ENCODE measurements at places on chromosomes 12 and 14. TPM values are rescaled to one million over a fixed set of nuclear protein-coding genes. Genes with fewer than 3 reads are reported as not detected.
A peak's percentile ranks its signal among the peaks of the same experiment; 100 is the strongest.

- peak; percentile 55 for DNase-seq
Measured at GRCh38 chr14:100486025-100486828, 101.0 kb downstream of the BEGAIN start.

GRCh38 chr12:45183246-45183645, 32.6 kb upstream of the ANO6 start:
- no peak for DNase-seq

The CDCA3 gene
- total RNA-seq: 1.7 TPM

- DNase-seq: no peak
Measured at GRCh38 chr12:26621932-26622331, 211.1 kb downstream of the ITPR2 start.

DNA sequence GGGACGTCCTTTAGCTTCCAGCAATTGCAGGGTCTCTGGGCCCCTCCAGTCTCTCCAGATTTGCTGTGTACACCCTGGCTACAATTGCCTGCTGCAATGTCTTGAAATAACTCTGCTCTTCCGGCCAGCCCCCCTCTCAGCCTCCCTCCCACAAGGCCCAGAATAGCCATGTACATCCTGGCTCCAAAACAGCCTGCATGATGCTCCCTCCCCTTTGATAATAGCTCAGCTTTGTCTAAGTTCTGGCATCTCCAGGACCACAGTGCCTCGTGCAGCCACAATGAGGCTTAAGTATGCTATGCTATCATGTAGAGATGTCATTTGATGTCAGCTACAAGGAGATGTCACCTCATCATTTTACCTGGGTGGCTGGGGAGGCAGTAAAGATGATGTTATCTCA, 74.6 kb downstream of the SRRM4 start:
- no peak for DNase-seq

The PRB2 gene
- total RNA-seq: not detected

- DNase-seq: no peak
Measured at GRCh38 chr14:50773632-50774541, 57.1 kb downstream of the NIN start.

DNA sequence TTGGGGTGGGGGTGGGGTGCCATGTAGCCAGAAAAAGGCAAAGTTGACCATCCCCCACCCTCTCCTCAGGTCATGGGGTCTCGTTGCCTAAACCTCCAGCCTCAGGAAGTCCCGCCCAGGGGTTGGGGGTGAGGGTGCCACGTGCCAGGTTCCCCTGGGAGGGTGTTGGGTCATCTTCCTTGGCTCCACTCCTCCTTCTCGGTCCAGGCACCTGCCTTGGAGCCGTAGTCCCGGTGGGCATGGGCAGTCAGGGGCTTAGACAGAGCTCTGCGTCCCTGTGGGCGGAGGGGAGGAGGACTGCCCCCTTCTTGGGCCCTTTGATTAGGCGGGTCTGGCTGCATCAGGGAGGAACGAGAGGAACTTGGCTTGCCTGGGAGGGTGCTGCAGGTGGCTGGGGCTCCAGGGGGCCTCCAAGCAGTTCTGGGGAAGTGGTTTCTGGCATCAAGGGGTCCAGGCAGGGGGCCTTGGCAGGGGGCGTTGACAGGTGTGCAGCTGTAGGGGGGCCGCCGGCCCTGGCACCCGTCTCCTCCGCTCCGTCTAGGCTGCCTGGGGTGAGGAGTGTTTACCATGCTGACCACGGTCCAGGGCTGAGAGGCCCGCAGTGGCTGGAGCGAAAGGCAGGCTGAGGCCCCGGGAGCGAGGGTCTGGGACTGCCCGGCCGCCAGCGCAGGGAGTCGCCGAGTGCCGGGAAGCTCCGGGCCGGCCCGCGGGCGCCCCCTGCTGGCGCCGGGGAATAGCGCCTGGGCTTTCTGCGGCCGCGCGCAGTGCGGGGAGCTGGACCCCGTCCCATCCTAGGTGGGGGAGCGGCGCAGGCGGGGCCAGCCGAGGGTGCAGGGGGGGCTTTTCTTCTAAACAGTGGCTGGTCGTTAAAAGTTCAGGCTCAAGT, 7.9 kb downstream of the SETD1B start:
- peak; percentile 85 for DNase-seq

DNA sequence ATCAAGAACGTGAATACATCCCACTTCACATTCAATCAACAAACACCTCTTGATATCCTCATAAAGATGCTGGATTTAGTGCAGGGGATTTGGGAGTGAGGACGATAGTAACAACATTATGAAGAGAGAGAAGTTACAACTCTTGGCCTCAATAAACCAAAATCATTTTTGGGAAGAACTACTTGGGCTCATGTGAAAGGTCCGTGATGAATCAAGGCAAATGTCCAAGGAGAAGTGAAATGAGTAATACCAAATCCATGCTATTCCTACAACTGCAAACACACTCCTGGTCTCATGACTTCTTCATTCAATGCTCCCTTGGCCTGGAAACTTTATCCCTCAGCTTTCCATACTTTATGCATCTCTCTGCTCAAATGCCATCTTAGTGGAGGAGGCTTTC, 162.0 kb upstream of the LMNTD1 start:
- no peak for DNase-seq

DNA sequence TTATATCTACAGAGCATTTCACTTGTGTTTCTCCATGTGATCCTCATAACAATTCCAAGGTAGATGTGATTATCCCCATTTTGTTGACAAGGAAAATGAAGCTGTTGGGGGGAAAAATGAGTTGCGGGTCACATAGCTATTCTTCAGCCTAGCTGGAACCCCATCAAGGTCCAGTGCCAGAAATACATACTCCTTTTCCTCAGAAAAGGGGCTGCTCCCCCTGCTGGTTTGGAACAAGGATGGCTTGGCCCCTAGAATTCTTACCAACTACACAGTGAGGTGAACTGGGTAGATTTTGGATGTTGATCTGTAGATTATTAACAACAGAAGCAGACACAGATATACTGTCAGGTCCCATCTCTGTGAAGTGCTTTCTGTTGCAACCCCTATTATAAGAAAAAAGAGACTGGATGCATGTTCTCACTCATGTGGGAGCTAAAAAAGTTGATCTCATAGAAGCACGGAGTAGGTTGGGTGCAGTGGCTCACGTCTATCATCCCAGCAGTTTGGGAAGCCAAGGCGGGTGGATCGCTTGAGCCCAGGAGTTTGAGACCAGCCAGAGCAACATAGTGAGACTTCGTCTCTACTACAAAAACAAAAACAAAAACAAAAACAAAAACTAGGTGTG, 8.9 kb downstream of the IKZF4 start:
- peak; percentile 32 for DNase-seq

The PRH2 gene
- not detected for total RNA-seq

The KERA gene
- total RNA-seq: not detected

DNA sequence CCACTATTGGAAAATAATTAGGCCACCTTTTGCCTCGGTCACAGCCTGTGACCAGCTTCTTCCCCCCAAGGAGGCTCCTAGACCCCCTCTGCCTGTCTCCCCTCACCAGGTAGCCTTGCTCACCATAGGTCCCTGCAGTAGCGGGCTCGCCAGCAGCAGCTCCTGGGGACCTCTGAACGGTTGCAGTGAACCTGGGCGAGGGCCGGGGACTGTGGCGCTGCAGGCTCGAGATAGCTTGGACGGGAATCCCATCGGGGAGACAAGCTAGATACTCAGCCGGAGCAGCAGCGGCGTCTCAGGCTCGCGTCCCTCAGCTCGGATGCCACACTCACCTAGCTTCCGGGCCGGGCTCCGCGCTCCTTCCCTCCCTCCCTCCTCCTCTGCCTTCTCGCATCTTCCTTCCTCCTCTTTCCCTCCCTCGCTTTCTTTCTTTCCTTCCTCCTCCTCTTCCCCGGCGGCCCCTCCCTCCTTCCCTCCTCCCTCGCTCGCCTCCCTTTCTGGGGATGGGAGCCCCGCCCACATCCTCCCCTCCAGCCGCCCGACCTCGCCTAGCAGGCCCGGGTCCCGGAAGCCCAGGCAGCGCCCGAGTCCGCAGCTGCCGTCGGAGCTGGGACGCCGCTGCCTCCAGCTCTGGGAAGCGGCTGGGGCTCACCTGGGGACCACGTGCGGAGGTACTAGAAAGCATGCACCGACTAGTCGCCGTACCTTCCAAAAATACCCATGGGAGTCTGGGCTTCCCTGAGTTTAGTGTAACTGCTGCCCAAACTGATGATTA, at the start of gene BMP4:
Gene BMP4, minus strand, starts transcription at position 399 of the 775 bp plus-strand sequence. CDS start 4,603 bp downstream, outside the sequence.
- peak; percentile 70 for DNase-seq

The ARMH4 gene
- 1.4 TPM for total RNA-seq

The STRN3 gene
- total RNA-seq: 20.1 TPM

The SYT10 gene
- 0.95 TPM for total RNA-seq

The PRB4 gene
- total RNA-seq: not detected

GRCh38 chr12:32110942-32111341, 4.3 kb downstream of the BICD1 start:
- DNase-seq: no peak

DNA sequence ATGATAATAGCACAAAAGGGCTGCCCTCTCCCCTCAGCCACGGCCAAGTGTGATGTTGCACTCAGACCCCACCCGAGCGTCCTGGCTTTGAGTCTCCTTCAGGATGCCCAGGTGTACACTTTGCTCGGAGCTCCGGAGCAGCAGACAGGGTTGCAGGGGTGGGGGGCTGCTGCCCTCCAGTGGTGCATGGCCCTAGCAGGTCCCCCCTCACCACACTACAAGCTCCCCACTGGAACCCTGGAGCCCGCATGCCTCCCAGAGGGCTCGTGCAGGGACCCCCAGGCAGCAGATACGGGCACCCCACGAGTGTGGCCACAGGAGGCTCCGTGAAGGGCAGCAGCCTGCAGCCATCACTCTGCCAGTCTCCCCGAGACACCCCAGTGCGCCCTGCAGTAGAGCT, 69.9 kb upstream of the C14orf180 start:
- no peak for DNase-seq

The KRT79 gene
- total RNA-seq: not detected

The MYF6 gene
- not detected for total RNA-seq

The CACNA1C gene
- 0.46 TPM for total RNA-seq

The DTD2 gene
- 8.1 TPM for total RNA-seq

DNA sequence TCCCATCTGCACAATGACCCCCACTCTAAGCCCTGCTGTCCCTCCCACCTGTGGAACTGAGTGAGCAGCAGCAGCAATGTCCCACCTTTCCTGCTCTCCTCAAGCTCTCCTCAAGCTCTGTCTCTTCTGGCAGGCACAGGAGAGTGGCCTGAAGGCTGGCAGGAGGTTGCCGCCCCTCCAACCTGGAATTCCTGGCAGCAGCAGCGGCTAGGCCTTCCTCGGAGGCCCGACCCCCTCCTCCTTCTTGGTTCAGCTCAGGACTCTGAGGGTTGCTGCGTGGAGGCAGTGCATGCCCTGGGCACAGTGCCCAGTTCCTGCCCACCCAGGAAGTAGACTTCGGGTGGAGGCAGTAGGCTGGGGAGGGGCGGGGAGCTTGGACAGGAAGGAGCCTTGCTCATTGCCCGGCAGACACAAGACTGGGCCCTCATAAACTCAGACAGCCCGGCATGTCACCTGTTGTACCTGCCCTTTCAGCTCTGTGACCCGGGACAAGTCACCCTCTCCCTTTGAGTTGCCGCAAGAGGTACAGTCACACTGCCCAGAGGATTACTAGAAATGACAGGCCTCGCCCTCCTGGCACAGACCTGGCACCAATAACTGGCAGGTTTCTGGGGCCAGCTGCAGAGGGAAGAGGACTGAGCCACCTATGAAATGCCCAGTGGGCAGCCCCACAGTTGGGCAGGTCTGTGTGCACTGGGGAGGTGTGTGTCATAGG, 2.1 kb upstream of the SERPINA1 start:
- DNase-seq: peak; percentile 96

- DNase-seq: no peak
Measured at GRCh38 chr12:82745063-82745674, 58.5 kb downstream of the TMTC2 start.

The GLIPR1L2 gene
- 0.24 TPM for total RNA-seq

DNA sequence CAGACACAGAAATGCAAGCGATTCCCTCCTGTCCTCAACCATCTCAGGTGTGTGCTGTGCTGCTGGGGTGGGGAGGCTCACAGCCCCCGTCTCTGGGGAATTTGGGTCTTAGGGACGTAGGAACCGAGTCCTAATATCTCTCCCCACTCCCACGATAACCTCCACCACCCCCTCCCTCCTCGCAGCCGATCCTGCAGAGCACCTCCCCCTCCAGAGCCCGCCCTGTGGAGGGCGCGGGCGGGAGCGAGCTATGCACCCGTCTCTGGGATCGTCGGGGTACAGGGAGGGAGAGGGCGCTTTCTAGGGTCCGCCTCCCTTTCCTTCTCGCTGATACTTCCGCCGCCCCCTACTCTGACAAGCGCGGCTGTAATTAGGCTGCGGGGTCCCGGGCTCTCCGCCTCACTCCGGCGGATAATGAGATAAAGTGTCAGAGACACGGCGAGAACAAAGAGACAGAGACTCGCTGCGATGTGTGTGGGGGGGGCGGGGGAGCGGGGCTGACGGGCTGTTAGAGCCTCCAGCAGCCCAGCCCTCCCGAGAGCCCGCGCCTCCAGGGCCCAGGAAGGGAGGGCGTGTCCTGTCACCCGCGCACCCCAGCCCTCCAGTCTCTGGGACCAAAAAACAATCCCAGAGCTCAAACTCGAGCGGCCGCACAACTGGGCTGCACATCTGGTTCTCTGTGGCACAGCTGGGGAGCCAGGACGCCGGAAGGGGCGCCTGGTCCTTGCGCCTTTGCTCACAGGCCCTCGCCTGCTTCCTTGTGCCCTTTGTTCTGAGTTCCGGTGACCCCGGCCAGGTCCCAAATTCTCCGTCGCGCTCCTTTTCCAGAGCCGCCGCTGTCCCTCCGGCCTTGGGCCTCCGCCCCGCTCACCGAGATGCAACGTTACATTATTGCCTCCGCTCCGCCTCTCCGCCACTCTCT, 8.7 kb downstream of the SHMT2 start:
- DNase-seq: no peak

DNA sequence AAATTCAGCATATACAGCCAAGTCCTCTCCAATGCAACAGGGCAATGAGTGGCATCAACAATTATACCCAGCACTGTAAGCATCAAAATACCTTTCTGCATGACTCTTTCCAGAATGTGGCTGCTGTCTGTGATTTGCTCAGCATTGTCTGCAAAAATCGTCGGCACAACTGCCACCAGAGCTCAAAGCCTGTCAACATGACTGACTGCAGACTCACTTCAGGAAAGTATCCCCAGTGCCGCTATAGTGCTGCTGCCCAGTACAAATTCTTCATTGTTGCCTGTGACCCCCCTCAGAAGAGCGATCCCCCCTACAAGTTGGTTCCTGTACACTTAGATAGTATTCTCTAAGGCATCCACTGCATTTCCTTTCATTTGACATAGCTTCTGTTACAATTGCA, 735 bp downstream of the RNASE6 start:
- no peak for DNase-seq

GRCh38 chr12:79961411-79961810, 26.5 kb upstream of the PPP1R12A start:
- no peak for DNase-seq
